Ovary (tissue), 10 donors: ENCODE measurements at places on chromosomes 3 and 15. TPM values are rescaled to one million over a fixed set of nuclear protein-coding genes. Genes with fewer than 3 reads are reported as not detected.

- DNase-seq: no peak
- no peaks in the 10 kb centered on the region for H3K36me3 ChIP-seq
- no peak overlapping the region for H3K27ac ChIP-seq
- H3K27me3 ChIP-seq: no peaks in the 10 kb centered on the region
- no peak overlapping the region for H3K4me3 ChIP-seq
Measured at GRCh38 chr3:58130591-58130990, 80.2 kb downstream of the DNASE1L3 start.

- no peak overlapping the region for H3K27ac ChIP-seq
Measured at GRCh38 chr3:180417241-180417640, 184.7 kb upstream of the TTC14 start.

DNA sequence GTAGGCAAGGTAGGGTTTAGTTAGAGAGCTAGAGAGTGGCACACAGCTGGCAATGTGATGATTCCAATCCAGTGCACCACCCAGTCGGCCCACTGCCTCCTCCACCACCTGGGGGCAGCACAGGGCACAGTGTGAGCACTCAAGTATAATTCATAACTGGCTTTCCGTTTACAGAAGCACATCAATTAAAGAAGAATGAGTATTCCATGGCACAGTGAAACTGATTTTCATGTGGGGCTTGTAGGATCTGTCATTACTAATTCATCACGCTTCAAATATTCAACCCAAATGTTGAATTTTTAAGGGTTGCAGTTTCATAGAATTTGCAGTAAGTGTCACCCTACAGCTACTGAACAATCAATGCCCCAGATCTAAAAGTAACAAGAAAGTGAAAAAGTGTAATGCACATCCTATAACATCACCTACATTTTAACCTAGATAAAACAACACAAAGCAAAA, 149.9 kb downstream of the IGSF11 start:
- no peak overlapping the region for H3K27ac ChIP-seq
- H3K4me3 ChIP-seq: no peak overlapping the region
- no peaks in the 10 kb centered on the region for H3K27me3 ChIP-seq
- no peaks in the 10 kb centered on the region for H3K4me1 ChIP-seq
- no peaks in the 10 kb centered on the region for H3K36me3 ChIP-seq

GRCh38 chr3:113039546-113039945, 48.8 kb downstream of the GTPBP8 start:
- no peaks in the 10 kb centered on the region for H3K36me3 ChIP-seq
- H3K4me1 ChIP-seq: no peaks in the 10 kb centered on the region
- H3K4me3 ChIP-seq: no peak overlapping the region
- no peaks in the 10 kb centered on the region for H3K27me3 ChIP-seq

DNA sequence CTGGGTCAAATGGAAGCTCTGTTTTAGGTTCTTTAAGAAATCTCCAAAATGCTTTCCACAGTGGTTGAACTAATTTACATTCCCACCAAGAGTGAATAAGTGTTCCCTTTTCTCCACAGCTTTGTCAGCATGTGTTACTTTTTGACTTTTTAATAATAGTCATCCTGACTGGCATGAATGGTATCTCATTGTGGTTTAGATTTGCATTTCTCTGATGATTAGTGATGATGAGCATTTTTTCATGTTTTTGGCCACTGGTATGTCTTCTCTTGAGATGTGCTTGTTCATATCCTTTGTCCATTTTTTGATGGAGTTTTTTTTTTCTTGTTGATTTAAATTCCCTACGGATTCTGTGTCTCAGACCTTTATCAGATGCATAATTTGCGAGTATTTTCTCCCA, 745.0 kb upstream of the BCHE start:
- no peak overlapping the region for H3K27ac ChIP-seq
- no peaks in the 10 kb centered on the region for H3K27me3 ChIP-seq
- no peak overlapping the region for H3K4me3 ChIP-seq
- H3K36me3 ChIP-seq: no peaks in the 10 kb centered on the region
- H3K4me1 ChIP-seq: no peaks in the 10 kb centered on the region

DNA sequence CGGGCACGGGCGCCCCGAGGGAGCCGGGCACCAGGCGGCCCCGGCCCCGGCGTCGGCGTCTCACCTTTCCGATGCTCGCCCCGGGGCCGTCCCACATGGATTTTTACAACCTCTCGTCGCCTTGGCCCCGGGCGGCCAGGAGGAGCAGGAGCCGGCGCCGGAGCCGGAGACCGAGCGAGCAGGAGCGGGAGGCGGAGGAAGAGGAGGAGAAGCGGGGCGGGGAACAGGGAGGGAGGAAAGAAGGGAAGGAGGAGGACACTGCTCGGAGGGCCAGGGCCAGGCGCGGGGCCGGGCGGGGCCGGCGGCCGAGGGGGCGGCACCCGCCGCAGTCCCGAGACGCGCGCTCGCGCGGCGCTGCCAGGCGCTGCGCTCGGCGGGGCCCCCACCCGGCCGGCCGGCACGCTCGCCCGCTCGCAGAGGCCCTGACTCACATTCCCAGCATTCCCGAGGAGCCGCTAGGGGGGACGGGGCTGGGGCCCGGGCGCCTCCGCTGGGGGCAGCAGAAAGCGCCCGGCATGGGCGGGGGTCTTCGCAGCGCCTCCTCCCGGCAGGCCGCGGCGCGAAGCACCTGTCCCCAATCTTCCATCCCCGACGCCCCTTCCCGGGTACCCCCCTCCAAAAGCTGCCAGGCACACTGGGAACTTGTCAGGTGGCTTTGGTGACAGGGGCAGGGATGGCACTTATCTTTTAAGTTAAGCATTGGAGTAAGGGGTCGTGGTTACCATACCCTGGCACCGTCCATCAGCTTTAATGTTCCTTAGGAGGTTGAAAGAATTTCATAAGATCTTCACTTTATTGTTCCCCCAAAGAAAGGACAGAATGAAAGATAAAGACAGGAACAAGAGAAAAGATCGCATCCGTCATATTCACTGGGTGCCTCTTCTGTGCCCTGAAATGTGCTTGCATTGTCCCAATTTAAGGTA, at the start of gene ERC2:
Gene ERC2 (minus strand): TSS at position 284 of the 923 bp plus-strand sequence.
- H3K27me3 ChIP-seq: no peaks in the 10 kb centered on the region
- H3K4me1 ChIP-seq: peaks cover 4% of the 10 kb centered on the region
- no peaks in the 10 kb centered on the region for H3K36me3 ChIP-seq
- no peak within 1 kb of the TSS for H3K27ac ChIP-seq
- peak within 1 kb of the TSS; percentile 36 for H3K4me3 ChIP-seq
- peak; percentile 65 for DNase-seq

GRCh38 chr3:71428841-71429596, 154.5 kb downstream of the FOXP1 start:
- H3K36me3 ChIP-seq: no peaks in the 10 kb centered on the region
- H3K4me1 ChIP-seq: peaks cover 12% of the 10 kb centered on the region
- no peak overlapping the region for H3K4me3 ChIP-seq
- DNase-seq: peak; percentile 32
- no peaks in the 10 kb centered on the region for H3K27me3 ChIP-seq
- no peak overlapping the region for H3K27ac ChIP-seq

- no peak overlapping the region for H3K27ac ChIP-seq
- no peaks in the 10 kb centered on the region for H3K4me1 ChIP-seq
- no peaks in the 10 kb centered on the region for H3K36me3 ChIP-seq
- H3K4me3 ChIP-seq: no peak overlapping the region
- H3K27me3 ChIP-seq: no peaks in the 10 kb centered on the region
Measured at GRCh38 chr3:194306109-194306686, 44.9 kb downstream of the CPN2 start.

DNA sequence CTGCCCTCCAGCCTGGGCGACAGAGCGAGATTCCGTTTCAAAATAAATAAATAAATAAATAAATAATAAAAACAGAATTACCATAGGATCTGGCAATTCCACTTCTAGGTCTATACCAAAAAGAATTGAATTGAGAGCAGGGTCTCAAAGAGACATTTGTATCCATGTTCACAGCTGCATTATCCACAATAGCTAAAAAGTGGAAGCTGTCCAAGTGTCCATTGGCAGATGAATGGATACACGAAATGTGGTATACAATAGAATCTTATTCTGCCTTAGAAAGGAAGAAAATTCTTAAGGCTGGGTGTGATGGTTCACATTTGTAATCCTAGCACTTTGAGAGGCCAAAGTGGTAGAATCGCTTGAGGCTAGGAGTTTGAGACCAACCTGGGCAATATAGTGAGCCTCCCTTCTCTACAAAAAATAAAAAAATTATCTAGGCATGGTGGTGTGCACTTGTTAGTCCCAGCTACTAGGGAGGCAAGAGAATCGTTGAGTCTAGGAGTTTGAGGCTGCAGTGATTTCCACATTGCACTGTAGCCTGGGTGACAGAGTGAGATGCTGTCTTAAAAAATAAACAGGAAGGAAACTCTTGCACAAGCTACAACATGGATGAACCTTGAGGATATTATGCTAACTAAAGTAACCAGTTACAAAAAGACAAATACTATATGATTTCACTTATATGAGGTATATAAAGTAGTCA, 24.2 kb downstream of the PFKFB4 start:
- DNase-seq: no peak
- no peaks in the 10 kb centered on the region for H3K4me1 ChIP-seq
- no peak overlapping the region for H3K4me3 ChIP-seq
- H3K36me3 ChIP-seq: no peaks in the 10 kb centered on the region
- H3K27ac ChIP-seq: no peak overlapping the region

Gene ZNF860
- total RNA-seq: 1.2 TPM
